ENCODE measurements at places on chromosomes 6 and 20.

DNA sequence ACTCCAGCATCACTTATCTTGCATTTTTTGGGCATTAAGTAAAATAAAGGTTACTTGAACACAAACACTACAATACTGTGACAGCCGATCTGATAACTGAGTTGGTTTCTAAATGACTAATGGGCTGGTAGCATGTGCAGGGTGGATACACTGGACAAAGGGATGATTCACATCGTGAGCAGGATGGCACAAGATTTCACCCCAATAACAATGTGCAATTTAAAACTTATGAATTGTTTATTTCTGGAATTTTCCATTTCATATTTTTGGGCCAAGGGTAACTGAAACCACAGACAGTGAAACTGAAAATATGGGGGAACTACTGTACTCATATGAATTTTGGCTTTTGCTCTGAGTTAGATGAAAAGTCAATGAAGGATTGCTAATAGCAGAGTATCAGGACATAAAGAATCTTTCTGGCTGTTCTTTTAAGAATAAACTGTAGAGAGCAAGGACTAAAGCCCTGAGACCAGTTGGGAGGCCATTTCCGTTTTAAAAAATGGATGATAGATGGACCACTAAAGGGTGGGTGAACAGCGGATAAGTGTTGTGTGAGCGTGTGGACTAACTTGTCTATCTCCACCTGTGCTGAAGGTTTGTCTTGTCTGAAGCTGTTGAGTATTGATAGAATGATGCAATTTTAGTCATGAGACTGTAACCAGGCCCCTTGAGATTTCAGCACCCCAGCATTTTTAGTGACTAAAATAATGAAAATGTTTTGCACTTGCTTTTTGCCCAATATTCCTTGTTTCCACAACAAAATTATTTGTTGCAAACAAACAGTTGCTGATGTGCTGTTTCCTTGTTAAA is 8.2 kb downstream of the SPINT3 start:
- DNase-seq: no peak

- DNase-seq: no peak
These were observed 407.8 kb downstream of the EYS start for GRCh38 chr6:65299236-65299635.

DNA sequence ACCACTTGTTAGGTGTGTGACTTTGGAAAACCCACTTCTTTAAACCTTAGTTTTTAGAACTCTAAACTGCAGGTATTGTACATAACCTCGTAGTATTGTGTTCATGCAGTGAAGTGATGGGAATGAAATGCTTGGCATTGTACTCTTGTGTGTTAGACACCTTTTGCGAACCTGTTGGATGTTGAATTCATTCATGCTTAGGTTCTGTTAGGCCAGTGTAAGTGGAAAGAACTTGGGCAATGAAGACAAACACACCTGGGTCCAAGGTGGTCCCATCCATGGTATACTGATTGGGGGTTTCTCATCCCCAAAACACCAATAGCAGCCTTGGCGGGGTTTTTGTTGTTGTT is 1.2 kb downstream of the ANKRD6 start:
- DNase-seq: no peak

DNA sequence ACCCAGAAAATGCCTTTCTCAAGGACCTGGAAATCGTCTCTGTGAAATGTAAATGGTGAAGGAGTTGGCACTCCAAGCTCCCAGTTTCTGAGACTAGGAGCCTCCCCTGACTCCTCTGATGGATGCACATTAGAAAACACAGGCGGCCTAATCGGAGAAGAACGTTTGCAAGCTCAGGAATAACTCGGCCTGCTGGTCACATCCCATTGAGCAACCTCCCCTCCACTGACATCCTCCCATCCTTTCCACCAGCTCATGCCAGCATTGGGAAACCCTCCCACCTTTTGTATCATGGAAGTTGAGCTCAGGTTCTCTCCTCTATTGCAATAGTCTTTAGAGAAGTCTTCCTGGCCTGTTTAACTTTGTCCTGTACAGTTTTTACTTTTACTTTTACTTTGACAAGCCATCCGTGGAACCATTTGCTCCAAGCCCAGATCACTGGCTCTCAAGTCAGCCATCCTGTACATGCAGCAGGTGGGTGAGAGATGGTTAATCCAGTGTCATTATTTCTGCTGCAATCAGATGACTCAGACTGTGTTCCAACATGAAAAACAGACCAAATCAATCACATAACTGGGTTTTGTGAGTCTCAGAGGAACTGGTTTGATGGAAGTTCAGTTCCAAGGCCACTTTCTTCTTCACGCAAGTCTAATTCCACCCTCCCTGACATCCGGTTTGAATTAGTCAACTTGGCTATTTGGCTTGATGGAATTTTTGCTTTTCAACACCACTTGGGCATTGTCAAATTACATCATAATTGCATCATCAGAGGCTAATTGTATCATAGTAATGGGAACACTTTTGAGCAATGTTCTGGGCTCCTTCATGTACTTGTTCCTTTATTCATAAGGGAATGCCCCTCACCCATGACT is 619.4 kb upstream of the CDH4 start:
- DNase-seq: no peak

GRCh38 chr20:47968541-47969310 is 183.4 kb upstream of the SULF2 start:
- no peak for DNase-seq

- DNase-seq: no peak
These were observed 42.5 kb downstream of the ID4 start for GRCh38 chr6:19879663-19880062.

DNA sequence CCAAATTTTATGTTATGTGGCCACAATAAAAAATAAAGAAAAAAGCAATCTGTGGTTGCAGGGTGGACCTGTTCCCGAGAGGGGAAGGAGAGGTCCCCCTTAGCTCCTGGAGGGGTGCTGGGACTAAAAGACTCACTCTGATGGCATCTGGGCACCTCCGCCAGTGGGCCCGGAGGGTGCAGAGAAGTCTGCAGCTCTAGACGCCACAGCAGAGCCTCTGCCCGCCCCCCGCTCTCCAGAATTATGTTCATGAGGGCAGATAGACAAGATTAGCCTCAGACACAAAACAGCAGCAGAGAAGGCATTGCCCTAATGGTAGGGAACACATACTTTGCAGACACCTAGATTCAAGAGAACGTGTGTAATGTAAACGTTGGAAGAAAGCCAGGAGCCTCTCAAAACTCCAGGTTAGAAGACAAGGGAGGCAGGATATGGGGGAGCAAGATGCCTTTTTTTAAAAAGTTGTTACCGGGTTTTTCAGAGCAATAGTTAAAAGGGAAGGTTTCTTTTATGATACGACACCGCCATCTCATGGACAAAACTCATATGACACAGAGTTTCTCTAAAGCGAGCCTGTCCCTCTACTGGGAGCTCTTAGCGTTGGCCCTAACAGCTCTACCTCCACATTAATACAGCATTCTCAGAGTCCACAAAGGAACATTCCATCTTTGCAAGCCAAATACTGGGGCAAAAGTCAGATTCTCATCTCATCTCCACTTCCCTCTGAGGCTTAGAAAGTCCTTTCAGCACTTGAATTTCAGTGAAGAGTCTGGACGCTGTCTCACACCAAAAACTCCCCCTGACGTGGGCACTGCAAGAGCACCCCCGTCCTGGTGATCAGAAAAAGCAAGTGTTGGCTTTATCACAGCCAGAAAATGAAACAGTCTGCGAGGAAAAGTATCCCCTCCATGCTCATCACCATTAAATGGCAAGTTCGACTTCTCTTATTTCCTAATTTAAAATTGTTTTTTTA is 47.2 kb downstream of the FOXF2 start:
- DNase-seq: peak; percentile 32

- no peak for DNase-seq
These were observed 10.5 kb downstream of the C20orf173 start for GRCh38 chr20:35518955-35519354.

GRCh38 chr20:60565083-60565482 is 606.9 kb downstream of the CDH26 start:
- no peak for DNase-seq

- DNase-seq: no peak
These were observed 13.3 kb downstream of the GPR6 start for GRCh38 chr6:109991201-109992101.

- peak; percentile 6 for DNase-seq
These were observed 26.3 kb downstream of the SUN5 start for GRCh38 chr20:32978009-32978335.

GRCh38 chr6:152271776-152272464 is 365.2 kb downstream of the SYNE1 start:
- DNase-seq: no peak

DNA sequence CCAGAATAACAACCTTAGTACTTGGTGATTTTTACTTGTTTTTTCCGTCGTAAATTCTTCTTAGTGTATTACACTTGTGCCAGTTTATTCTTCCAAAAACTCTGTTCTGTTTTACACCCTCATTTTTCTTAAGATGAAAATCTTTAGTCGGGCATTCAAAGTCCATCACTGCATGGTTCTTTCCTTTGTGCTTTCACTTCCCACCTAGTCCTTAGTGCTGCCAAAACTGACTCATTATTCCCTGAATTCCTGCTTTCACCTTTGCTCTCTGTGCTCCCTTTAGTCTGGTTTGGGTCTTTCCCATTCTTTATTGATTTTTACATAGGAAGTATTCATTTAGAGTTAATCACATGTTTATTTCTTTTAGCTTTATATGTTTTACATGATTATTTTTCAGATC is 3.3 kb downstream of the TRMT11 start:
- no peak for DNase-seq

GRCh38 chr20:59583428-59584277 is 20.7 kb upstream of the PHACTR3 start:
- DNase-seq: no peak

DNA sequence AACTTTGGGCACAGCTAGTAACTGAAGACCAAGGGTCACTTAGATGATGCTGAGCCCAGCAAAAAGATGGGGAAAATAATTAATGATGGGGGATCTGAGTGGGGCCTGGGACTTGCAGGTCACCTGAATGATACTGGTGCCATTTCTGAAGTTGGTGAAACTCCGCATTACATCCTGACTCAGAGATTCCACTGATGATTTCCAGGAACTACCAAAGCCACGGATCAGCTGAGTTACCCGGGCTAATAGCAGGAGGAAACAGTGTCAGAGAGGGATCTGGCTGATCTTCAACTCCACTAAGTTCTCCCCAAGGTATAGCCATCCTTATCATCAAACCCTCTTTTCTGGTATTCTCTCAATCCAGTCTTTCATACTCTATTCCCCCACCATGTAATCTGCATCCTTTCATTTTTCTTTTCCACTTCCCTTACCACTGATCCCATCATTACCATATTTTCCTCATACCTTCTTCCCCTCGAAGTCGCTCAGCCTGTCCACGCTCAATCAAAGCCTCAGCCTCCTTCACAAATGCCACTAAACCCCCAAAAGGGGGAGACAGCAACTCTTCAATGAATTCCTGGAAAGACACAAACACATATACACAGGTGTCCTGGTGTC is 20.2 kb downstream of the VPS52 start:
- peak; percentile 37 for DNase-seq

GRCh38 chr6:34237722-34238584 is 1.3 kb downstream of the HMGA1 start:
- DNase-seq: peak; percentile 84

GRCh38 chr6:70343313-70343712 is 40.4 kb upstream of the COL9A1 start:
- no peak for DNase-seq

GRCh38 chr20:43331906-43332305 is 125.8 kb upstream of the SRSF6 start:
- no peak for DNase-seq

DNA sequence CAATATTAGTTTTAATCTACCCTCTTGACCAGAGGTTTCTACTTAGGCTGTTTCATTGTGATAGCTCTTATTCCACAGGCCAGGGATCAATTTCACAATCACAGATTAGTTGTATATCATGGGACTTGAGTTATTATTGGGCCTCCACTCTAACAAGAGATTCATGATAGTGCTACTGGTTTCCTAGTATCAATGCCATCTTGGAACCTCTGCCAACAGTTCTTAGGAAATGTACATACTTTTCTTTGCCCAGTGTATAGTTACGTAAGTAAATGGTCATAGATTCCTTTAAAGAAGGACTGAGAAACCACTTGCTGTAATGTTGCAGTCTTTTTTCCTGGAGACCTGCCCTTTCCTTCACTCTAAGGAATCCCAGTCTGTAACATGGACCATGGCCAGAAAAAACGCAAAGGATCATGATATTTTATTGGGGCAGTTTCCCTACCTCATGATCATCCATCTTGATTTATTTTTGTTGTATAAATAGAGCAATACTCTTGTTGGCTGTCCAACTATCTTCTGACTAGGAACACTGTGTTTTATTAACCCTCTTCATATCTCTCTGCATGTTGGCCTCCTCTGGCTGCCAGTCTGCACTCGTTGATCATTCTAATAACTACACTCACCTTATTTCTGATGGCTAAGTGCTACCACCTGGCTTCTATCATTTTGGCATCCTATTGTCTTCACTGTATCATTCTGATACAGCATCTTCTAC is 38.0 kb upstream of the VGLL2 start:
- no peak for DNase-seq

DNA sequence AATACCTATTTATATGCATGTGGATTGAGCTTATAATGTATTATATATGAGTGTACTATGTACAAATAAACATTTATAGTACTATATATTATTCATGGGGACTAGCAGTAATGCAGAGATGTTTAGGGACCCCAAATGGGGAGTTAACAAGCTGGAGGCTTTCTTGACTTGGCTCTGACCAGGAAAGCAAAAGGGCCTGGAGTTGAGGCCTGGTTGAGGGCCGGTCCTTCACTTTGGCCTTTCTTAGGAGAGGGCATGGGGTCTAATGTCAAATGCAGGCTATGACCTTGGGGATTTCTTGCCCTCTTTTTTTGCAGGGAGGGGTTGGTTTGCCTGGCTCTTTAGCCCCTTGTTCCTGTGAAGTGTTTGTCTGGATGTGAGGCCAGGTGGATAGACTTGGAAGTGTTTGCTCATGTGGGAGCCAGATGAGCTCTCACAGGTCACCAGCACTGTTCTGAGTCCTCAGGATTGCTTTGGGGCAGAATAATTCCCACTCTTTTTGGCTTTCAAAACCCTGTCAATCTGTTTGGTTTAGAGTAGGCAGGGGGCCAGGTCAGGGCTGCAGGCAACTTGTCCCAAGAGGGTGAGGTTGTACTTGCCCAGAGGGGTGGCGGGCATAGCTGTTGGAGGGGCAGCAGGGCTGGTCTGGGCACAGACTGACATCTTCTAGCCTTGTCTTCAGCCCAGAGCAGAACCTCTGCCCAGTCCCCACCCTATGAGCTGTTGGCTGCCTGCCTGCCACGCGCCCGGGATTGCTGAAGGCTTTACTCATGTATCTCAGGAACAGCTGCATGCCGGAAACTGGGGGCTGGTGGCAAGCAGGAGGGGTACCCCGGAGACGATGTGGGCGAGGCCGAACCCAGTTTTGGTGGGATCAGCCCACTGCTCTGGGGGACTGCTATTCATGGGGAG is 14.6 kb downstream of the TJAP1 start:
- no peak for DNase-seq

DNA sequence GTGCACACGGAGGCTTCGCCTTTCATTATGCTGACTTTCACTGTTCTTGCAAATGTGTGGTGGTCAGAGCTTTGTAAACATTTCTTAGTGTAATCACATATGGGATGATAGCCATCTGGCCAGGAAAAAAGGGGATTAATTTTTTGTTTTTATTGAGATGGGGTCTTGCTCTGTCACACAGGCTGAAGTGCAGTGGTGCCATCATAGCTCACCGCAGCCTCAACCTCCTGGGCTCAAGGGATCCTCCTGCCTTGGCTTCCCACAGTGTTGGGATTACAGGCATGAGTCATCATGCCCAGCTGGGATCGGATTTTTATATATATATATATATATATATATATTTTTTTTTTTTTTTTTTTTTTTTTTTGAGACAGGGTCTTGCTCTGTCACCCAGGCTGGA is 11.0 kb upstream of the TIAM2 start:
- DNase-seq: no peak

GRCh38 chr6:37242429-37243052 is 15.0 kb upstream of the TBC1D22B start:
- peak; percentile 54 for DNase-seq

GRCh38 chr6:72287801-72288200 is 334.1 kb upstream of the KCNQ5 start:
- DNase-seq: no peak
